ENCODE measurements at places on chromosomes 2 and 18. TPM values are rescaled to one million over a fixed set of nuclear protein-coding genes. Genes with fewer than 3 reads are reported as not detected.

Gene ACMSD
- not detected for total RNA-seq

Gene PREB
- 50.6 TPM for total RNA-seq

Gene GREB1L
- total RNA-seq = 8.0 TPM

Gene SERPINB5
- not detected for total RNA-seq

Gene SLC40A1
- 48.2 TPM for total RNA-seq

Gene ALPP
- total RNA-seq = not detected

Gene LAMA3
- 3.3 TPM for total RNA-seq
